ENCODE measurements at places on chromosomes 2 and 18.

- DNase-seq: peak; percentile 84
These were observed 27.2 kb downstream of the CDKL4 start for GRCh38 chr2:39216346-39217191.

DNA sequence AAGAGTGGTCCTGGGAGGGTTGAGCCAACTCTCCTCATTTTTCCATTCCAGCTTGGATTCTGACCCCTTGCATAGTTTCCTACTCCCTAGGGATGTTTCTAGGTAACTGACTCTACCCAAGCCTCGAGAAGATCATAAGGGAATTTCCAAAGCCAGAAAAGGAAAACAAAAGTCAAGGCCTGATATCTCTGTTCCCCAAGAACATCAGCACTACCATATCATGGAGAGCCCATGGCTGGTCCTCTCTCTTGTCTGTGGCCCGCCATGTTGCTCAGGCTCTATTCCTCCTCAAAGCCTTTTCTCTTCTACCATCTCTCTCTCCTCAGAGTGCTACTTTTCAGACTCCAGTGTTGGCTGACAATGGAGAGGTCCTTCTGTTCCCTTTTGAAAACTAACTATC, 99.6 kb upstream of the KLF7 start:
- no peak for DNase-seq

DNA sequence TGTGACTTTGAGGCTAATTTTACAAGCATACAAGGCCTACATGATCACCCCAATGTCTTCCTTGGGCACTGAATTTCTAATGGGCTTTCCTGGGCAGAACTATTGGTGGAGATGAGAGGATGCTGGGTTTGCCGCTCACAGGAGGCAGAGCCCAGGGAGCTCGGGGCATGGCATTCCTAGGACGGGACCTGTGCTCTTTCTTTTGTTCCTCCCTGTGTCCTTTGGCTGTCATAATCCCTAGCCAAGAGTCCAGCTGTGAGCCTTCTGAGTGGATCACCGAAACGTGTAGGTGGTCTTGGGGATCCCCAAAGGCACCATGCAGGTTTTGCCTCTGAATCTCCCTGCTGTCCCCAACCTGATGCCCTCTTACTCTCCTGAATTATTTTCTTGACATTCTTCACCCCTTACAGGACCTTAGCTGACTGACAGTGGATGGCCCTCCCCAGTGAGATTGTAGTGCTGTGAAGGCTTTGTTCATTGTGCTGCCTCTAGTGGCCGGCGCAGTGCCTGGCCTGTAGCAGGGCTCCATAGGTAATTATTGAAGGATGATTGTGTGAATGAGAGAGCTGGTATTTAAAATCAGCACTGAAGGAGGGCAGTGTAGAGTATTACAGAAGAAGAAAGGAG, 221.9 kb downstream of the ZNF407 start:
- peak; percentile 23 for DNase-seq

GRCh38 chr2:23246992-23247683, 137.8 kb upstream of the KLHL29 start:
- DNase-seq: no peak

DNA sequence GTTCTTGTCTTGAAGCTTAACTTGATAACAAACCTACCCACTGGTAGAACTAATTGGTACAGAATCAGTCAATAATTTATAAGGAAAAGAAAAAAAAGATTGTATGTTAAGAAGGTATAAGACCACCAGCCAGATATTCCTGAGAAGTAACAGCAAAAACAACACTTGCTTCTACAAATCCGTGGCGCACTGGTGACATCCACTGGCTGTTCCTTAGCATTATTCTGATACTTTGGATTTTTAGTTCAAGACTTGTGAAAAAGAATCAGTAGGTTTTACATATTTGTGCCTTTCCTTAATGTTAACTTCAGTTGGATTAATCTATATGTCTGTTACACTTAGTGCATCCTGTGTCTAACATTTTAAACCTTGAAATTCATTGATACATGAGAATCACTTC, 141.8 kb downstream of the GRB14 start:
- DNase-seq: peak; percentile 45

DNA sequence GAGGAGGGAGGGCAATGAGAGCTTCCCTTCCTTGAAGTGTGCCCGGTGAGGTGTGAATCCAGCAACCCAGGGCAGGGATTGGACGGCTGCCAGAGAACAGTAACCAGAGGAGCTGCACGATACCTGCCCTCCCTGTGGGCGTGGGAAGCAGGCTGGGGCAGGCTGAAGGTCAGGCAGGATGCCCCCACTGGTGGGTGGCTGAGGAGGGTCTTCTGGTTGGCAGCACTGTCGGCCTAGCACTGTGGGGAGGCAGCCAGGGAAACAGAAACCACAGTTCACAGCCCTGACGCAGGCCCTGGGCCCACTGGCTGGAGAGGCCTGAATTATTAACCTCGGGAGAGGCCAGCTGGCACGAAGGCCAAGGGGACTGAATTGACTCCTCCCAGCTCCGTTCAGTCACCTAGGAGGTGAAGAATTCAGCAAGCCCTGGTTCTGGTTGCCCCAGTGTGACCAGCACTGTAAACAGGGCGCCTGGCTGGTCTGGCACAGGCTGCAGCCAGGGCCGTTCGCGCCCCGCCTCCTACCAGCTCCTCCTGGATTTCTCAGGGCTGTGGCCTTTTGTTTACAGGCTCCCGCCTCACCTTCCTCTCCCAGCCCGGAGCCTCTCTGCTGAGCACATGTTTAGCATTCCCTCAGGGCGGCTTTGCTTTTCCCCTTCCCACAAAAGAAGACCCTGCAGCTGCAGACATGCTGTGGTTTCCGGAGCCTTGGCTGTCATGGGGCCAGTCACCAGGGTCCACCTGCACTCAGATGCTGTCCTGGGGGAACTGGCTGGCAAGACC, 97.8 kb downstream of the B3GNT2 start:
- no peak for DNase-seq

GRCh38 chr18:73660931-73661856, 486.4 kb downstream of the FBXO15 start:
- DNase-seq: no peak

DNA sequence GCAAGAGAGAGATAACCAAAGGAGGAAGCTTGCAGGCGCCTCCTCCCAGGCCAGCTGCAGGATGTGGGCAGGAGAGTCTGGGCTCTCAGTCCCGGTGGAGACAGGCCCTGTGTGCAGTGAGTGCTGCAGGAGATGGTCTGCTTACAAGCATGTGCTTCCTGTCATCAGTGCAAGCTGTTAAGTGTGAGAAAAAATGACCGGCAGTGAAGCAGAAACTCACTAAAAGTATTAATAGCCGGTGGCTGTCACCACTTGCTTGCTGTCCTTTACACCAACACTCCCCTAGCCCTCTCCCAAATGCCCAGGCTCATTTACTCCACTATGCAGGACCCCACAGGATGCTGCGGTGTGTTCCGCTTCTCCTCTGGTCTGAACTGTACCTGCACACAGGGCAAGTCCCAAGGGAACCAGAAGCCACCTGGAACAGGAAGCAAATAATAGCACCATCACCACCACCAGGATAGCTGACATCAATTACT, 435.6 kb upstream of the HS6ST1 start:
- DNase-seq: peak; percentile 98

- DNase-seq: no peak
These were observed 214.4 kb upstream of the LRATD1 start for GRCh38 chr2:14418115-14418514.

GRCh38 chr2:3443506-3444084, 64.1 kb downstream of the TRAPPC12 start:
- DNase-seq: no peak

- DNase-seq: no peak
These were observed 42.3 kb upstream of the CTDP1 start for GRCh38 chr18:79637181-79637920.

DNA sequence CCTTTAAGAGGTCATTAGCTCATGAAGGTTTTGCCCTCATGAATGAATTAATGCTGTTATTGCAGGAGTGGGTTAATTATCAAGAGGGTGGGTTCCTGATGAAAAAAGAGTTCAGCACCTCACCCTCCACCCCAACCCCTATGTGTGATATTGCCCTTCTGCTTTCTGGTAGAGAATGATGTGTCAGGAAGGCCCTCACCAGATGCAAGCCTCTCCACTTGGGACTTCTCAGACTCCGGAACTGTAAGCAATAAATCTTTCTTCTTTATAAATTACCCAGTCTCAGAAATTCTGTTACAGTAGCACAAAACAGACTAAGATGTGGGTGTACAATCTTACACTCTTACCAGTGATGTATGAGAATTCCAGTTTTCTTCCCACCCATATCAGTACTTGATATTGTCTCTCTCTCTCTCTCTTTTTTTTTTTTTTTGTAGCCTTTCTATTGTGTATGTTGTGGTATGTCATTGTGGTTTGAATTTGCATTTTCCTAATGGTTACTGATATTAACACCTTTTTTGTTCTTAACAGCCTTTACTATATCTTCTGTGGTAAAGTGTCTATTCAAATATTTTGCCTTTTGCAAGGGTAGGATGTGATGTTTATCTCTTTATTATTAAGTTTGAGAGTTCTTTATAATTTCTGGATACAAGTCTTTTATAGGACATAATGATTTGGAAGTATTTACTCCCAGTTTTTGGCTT, 10.4 kb upstream of the MAP2 start:
- no peak for DNase-seq

Measured in NB4 (cell line).